ENCODE measurements at places on chromosomes 3 and 15. TPM values are rescaled to one million over a fixed set of nuclear protein-coding genes. Genes with fewer than 3 reads are reported as not detected.

Gene APBA2
- 16.2 TPM for total RNA-seq

Gene SI
- total RNA-seq, result not detected

Gene DCBLD2
- 1.9 TPM for total RNA-seq

Gene TMEM108
- not detected for total RNA-seq

Gene CNTN4
- not detected for total RNA-seq

Gene ECE2
- total RNA-seq, result not detected

Gene XCR1
- total RNA-seq, result not detected

Gene GMPS
- 128 TPM for total RNA-seq

Gene DLL4
- total RNA-seq, result 0.08 TPM
